ENCODE measurements at places on chromosomes 6 and 20. TPM values are rescaled to one million over a fixed set of nuclear protein-coding genes. Genes with fewer than 3 reads are reported as not detected.

The RSPH3 gene
- total RNA-seq, result 2.0 TPM

The DSE gene
- total RNA-seq, result 9.6 TPM

The GNL1 gene
- total RNA-seq, result 16.0 TPM

GRCh38 chr20:62133864-62134263 is 9.3 kb downstream of the PSMA7 start:
- H3K36me3 ChIP-seq, result peaks cover under 1% of the 10 kb centered on the region
- peaks cover 28% of the 10 kb centered on the region for H3K4me1 ChIP-seq

DNA sequence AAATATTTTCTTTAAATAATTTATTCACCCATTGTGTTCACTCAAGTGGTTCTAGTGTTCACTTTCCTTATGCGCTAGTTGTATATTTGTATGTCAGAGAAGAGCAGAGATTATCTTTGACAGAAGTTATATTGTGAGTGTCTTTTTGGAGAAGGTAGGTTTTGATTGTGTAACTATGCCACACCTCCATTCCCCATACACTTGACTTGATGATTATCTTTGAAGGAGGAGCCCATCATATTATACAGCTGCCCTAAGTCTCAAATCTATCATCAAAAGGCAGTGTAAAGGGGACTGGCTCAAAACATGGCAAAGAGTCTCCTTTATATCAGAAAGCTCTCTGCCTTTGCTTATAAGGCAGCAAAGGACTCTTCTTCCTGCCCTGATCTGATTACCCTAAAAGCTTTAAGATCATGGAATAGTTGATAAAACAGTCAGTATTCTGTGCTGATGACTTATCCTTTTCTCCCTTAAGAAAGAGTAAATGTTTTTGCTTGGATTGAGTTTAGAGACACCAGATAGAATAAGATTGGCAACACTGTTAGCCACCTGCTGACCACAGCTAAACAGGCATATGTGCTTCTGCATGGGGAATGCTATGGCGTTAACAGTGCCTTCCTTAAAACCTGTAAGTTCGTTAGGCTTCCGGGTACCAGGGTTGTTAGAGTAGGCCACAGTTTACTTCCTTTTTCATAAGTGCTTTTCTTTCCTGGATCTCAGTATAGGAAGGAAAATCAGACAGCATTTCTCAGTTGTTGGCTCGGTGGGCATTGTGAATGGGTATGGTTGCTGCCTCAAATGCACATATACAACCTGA is 22.6 kb downstream of the TOP1 start:
- peak overlapping the region; percentile 39 for H3K27ac ChIP-seq
- no peaks in the 10 kb centered on the region for H3K36me3 ChIP-seq
- H3K4me3 ChIP-seq, result no peak overlapping the region
- no peaks in the 10 kb centered on the region for H3K27me3 ChIP-seq
- peaks cover 87% of the 10 kb centered on the region for H3K4me1 ChIP-seq
- DNase-seq, result no peak

DNA sequence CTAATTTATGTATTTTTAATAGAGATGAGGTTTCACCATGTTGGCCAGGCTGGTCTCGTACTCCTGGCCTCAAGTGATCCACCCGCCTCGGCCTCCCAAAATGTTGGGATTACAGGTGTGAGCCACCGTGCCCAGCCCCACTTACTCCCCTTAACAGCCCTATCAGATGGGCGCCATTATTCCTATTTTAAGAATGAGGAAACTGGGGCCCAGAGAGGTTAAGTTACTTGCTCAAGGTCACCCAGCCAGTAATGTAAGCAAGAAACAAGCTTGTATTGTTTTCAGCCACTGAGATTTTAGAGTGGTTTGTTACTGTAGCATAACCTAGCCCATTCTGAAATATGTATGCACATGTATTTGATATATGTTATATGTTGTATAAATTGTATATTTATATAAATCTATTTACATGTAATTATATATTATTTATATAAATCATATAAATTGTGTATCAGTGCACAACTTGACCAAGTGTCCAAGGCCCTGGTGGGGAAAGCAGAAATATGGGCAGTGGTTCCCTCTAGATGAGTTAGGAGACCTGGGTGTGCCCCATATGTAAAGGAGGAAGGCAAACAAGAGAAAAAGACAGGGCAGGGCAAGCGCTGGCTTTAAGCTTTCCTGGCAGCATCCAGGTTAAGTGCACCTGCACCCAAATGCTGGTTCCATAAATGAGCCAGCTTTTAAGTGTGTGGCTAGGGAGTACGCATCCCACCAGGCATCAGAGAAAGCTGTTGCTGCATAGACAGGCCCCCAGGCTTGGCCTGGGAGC is 1.2 kb upstream of the GUCA1A start:
- no peak overlapping the region for H3K4me3 ChIP-seq
- DNase-seq, result no peak
- no peaks in the 10 kb centered on the region for H3K4me1 ChIP-seq
- no peak overlapping the region for H3K27ac ChIP-seq

The ADGRF1 gene
- not detected for total RNA-seq

The PRR18 gene
- not detected for total RNA-seq

The SLC17A4 gene
- total RNA-seq, result not detected

DNA sequence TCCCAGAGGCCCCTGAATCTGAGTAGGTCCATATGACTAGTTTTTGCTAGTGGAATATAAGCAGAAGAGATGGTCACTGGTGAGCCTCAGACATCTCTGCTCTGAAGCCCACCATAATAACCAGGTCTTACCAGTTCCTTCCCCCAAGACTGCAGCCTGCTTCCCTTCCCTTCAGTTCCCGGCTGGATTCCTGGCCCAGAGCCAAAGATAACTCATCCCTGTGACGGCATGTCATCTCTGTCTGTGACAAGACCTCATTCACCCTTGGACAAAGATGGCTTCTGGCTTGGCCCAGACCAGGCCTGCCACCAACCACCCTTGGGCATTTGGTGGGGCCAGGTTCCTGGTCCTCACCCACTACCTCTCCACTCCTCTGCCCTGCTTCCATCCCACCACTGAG is 145.5 kb upstream of the TOP1 start:
- H3K27me3 ChIP-seq, result no peaks in the 10 kb centered on the region
- no peaks in the 10 kb centered on the region for H3K4me1 ChIP-seq
- H3K27ac ChIP-seq, result no peak overlapping the region
- no peak overlapping the region for H3K4me3 ChIP-seq
- no peak for DNase-seq

DNA sequence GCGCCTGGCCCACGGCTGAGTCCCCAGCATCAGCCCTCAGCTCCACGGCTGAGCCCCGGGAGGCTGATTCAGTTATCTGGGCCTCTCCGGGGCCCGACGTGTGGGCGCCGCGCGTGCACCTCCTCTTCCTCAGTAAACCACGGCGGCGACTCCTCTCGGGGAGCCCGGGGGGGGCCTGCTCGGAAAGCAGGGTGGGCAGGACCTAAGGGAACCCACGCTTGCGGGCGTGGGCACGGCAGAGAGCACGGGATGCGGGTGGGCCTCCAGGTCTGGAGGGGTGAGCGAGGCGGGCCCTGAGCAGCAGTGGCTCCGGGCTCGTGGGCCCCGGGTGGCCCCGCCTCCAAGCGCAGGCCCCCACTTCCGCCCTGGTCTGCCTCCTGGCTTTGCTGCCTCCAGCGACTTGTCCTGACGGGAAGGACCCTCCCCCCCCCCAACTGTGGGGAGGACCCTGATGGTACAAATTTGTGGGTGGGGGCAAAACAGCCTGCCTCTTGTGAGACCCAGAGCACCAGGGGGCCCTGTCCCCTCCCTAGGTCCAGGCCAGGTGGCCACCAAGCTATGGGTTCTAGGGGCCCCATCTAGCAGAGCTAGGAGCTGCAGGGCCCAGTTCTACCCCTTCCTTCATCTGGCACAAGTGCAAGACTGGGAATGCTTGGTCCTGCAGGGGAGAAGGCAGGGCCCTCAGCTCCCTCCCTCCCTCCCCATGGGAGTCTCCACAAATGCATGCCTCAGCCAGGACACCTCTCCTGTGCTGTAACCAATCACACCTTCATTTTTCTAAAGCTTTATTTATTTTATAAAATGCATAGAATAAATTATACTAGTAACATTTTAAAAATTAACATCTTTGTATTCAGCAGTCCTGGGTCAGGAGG is 16.9 kb downstream of the UCKL1 start:
- H3K4me3 ChIP-seq, result no peak overlapping the region
- no peak overlapping the region for H3K27ac ChIP-seq
- no peak for DNase-seq
- no peaks in the 10 kb centered on the region for H3K36me3 ChIP-seq

The SDCBP2 gene
- total RNA-seq, result 2.2 TPM

DNA sequence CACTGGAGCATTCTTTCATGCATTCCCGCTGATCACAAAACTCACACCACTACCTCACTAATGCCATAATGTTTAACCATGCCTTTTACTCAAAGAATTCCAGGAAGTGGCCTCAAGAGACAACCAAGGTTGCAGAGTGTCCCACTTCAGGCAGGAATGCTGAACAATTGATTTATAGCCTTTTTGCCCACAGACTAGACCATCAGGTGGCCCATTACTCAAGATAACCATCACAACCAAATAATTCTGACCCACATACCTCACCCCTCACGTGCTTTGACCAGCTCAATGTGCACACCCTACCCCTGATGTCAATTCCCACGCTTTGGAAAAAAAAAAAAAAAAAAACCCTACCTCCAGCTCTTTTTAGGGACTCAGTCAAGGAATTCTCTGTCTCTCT is 220.6 kb upstream of the UFL1 start:
- H3K4me3 ChIP-seq, result no peak overlapping the region
- H3K27me3 ChIP-seq, result no peaks in the 10 kb centered on the region
- H3K4me1 ChIP-seq, result no peaks in the 10 kb centered on the region
- no peak for DNase-seq

The MRAP2 gene
- not detected for total RNA-seq

The RIPPLY2 gene
- total RNA-seq, result not detected

- H3K36me3 ChIP-seq, result no peaks in the 10 kb centered on the region
- no peak overlapping the region for H3K27ac ChIP-seq
- DNase-seq, result no peak
- H3K27me3 ChIP-seq, result no peaks in the 10 kb centered on the region
- no peak overlapping the region for H3K4me3 ChIP-seq
These were observed 259.4 kb downstream of the TMEM242 start for GRCh38 chr6:157063923-157064322.

DNA sequence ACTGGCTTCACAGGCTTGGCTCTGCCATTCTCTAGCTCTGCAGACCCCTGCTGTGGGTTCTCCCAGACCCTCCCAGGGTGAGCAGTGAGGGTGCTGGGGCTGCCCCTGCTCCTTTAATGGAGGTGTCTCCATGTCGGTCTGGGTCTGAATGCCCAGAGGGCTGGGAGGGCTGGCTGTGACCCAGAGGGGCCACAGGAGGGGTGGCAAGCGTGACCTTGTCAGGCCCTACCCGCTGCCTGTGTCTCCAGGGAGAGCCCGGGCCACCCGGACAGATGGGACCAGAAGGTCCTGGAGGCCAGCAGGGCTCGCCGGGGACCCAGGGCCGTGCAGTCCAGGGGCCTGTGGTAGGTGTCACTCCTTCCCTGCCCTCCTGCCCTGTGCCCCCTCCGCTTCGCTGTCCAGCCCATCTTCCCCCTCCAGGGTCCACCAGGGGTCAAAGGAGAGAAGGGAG is 32.1 kb downstream of the COL20A1 start:
- DNase-seq, result no peak
- no peak overlapping the region for H3K27ac ChIP-seq
- H3K4me3 ChIP-seq, result no peak overlapping the region

The CST9L gene
- not detected for total RNA-seq

DNA sequence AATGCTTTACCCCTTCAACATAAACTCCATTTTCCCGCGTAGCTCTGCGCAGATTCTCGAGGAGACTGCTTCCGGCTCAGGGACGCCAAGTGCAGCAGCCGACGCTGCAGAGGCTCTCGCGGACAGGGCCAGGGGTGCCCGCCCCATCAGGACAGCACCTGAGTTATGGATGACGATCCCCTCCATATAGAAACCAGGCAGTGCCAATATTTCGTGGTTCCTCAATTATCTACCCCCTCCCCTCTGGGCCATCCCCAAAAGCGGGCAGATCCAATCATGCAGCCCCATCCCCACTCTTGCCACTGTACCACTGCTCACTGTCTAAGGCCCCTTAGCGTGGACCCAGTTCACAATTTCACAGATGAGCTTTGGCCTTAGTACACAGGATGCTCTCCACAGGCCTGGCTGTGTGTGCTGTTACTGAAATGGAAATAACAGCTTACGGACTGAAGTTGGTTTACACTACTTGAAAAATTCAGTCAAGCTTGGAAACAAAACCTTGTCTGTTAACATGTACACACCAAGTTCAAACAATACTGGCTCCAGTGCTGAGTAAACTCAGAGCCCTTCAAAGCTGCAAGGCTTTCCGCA is 74.5 kb downstream of the DACT2 start:
- H3K36me3 ChIP-seq, result no peaks in the 10 kb centered on the region
- peaks cover 5% of the 10 kb centered on the region for H3K4me1 ChIP-seq
- no peak overlapping the region for H3K4me3 ChIP-seq
- no peak overlapping the region for H3K27ac ChIP-seq
- no peaks in the 10 kb centered on the region for H3K27me3 ChIP-seq

DNA sequence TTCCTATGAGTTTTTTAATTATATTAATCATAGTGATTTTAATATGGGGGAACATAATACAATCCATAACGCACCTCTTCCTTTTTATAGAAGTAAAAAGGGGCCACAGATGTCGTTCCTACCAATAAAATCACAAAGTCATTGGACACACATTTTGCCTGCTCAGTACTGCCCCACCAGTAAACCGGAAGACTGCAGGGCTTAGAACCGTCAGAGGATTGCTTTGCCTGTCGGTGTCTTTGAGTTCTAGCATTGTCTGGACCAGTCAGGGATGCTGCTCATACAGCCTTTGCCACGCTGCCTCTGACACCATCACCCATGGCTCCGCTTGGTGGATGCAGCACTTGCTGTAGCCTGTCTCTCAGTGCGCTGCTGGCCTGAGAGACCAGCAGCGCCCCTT is 853.6 kb downstream of the C6orf118 start:
- no peaks in the 10 kb centered on the region for H3K36me3 ChIP-seq
- no peak for DNase-seq
- H3K4me1 ChIP-seq, result no peaks in the 10 kb centered on the region
- no peaks in the 10 kb centered on the region for H3K27me3 ChIP-seq

DNA sequence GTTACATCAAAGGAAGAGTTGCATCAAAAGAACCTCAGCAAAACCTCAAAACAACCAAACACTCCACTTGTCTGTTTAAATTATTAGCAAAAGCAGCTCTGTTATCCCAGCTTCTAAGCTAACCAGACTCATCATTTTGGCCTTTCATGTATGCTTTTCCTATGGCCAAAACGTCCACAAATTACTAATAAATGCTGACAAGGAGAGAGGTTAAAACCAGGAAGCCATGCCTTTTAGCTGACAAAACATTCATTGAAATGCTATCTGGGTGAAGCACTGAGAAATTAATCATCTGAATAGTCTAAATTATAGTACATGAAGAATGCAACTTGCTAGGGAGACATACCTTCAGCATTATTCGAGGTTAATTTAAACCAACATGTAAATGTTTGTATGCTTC is 80.6 kb downstream of the LAMA2 start:
- H3K4me3 ChIP-seq, result no peak overlapping the region
- no peaks in the 10 kb centered on the region for H3K27me3 ChIP-seq
- H3K27ac ChIP-seq, result no peak overlapping the region
- no peak for DNase-seq

GRCh38 chr6:148593130-148593812 is 153.6 kb upstream of the UST start:
- DNase-seq, result no peak
- no peak overlapping the region for H3K4me3 ChIP-seq
- H3K27ac ChIP-seq, result peak overlapping the region; percentile 54
- no peaks in the 10 kb centered on the region for H3K27me3 ChIP-seq
- H3K4me1 ChIP-seq, result no peaks in the 10 kb centered on the region

The RRAGD gene
- 173 TPM for total RNA-seq
